ENCODE measurements at places on chromosomes 1 and 21. TPM values are rescaled to one million over a fixed set of nuclear protein-coding genes. Genes with fewer than 3 reads are reported as not detected.

Gene IQGAP3
- 1.3 TPM for total RNA-seq

Gene PCNX2
- 34.4 TPM for total RNA-seq

Gene LAD1
- total RNA-seq: not detected

Gene ADAMTSL4
- total RNA-seq: 13.0 TPM

Gene REN
- total RNA-seq: 0.17 TPM

Gene OR2T35
- total RNA-seq: not detected

Gene KRTAP19-1
- total RNA-seq: not detected

All from fibroblast of lung (primary cell).